ENCODE measurements at places on chromosomes 1 and 21.

DNA sequence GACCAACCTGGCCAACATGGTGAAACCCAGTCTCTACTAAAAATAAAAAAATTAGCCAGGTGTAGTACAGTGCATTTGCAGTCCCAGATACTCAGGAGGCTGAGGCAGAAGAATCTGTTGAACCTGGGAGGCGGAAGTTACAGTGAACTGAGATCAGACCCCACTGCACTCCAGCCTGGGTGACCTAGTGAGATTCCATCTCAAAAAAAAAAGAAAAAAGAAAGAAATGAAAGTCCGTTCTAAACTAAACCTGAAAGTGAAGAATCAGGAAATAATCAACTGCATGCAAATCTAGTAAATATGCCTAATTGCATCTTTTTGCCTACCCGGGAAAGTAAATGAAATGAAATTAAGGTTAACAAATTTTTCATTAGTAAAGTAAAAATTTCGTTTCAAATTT lies 99.6 kb downstream of the ZZZ3 start:
- no peak for DNase-seq

DNA sequence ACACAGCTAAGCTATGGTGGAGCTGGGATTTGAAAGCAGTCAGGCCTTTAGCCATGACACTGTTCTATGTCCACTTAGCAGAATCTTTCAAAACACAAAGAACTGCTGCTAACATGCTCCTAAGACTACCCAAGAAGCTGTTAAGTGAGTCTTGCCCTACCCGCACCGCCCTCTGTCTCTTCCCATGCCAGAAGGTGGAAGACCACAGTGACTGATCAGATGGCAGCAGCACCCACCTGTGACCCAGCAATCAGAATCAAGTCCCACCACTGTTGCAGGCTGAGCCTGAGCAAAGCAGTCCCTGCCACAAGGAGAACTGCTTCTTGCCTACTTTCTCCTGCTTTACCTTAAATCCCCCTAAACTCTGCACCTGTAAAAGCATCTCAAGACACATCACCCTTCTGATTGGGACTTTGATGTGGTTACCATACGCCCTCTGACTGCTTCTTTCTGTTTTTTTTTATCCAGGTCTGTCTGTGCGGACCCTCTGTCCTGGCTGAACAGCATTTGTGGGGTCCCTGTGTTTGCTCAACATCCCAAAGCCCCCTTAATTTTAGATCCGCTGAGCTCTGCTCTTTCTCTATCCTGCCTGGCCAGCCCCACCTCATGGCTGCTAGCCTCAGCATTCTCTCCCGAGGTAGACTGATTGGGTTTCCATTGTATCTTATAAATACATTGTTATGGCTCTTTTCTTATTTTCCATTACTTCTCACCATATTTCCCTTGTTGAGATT lies 16.0 kb downstream of the IRF2BP2 start:
- DNase-seq: no peak

DNA sequence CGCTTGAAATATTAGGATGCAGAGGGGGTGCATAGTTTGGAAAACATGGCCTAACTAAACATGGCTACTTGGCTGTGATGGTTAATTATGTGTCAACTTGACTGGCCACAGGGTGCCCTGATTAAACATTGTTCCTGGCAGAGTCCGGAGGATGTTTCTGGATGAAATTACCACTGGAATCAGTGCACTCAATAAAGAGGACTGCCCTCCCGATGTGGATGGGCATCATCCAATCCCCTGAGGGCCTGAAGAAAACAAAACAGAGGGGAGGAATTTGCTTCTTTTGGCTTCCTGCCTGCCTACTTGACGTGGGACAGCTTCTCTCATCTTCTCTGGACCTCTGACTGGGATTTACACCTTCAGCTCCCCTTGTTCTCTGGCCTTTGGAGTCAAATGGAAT lies 79.1 kb upstream of the KCNE2 start:
- DNase-seq: no peak

DNA sequence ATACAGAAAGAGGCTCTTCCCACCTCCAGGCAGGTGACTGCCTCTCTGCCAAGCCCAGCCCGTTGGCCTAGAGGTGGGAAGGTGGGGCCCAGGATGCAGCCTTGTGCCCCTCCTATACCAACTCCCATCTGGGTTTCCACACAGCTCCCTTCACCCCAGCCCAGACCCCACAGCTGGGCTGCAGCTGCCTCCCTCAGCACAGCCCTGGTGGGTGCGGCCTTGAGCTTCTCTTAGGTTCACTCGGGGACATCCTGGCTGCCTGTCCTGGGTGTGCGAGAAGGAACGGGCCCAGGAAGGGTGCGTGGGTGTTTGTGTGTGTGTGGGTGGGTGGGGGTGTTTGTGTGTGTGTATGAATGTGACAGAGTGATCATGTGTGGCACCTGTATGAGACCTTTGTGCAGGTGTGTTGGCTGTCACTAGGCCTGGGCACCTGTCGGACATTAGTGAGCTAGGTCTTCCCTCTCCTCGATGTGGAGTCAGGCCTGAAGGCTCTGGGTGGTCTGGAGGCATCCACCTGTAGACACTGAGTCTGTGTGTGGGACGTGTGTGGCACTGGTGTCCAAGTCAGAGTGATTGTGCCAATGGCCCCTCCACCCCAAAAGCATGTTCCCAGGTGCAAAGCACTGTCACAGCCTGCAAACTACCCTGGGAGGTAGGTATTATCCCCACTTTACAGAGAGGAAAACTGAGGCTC lies 30.7 kb downstream of the FOXO6 start:
- DNase-seq: no peak

DNA sequence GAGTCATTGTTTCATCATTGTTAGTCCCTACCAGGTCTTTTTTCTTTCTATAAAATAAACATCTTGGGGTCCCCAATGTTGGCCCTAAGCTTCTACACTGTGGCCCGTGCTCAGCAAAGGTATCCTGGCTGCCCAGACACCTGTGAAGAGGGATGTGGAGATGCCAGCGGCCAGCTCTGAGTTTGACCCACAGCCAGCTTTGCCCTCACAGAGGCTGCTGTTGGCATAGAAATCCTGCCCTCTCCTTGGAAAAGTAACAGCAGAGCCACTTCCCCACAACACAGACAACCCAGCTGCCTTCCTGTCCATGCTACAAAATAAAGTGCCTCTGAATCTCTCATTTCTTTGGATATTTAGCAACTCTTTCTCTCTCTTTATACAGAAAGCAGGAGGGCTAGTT lies 6.0 kb downstream of the TRIM62 start:
- DNase-seq: no peak

DNA sequence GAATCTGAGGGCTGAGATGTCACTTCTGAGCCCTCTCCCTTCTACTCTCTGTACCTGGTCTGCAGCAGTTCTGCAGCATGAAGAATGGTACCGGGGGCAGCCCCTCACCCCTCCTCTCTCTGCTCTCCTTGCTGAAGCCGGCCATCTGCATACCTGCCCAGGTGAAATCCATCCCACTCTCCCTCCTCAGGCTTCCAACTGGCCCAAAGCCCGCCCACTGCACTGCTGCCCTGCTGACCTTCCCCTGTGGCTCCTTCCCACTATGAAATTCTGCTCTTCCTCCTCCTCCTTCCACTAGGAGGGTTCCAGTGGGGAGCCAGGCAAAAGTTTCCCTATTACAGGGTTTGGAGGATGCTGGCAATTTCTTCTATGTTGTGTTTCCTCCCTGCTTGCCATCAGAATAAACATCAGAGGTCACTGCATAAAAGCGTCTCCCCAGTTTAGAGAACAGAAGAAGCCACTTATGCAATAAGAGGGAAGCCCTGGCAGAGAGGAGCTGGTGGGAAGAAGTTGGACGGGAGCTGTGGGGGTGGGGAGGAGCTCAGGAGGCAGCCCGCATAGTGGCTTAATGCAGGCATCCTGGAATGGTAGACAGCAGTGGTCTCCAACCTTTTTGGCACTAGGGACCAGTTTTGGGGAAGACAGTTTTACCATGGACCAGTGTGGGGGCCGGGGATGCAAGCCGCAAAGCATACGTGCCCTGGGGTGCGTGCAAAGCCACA lies 30.3 kb downstream of the TMCO4 start:
- no peak for DNase-seq

- DNase-seq: no peak
Measured at GRCh38 chr1:235960809-235961208, 94.1 kb upstream of the LYST start.

DNA sequence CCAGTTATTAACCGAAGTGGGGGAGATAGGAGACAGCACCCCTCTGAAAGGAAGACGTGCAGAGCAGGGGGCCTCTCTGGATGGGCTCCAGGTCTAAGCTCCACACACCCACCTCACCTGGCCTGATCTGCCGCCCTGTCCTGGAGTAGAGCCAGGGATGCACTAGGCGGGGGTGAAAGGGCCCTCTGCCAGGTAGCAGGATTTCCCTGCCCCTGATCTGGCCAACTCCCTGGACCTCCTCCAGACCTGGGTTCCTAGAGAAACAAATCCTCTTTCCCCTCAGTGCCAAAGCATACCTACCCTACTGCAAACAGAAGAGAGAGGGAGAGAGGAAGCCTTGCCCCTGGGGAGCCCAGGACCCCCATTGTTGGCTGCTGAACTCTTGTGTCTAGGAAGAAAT lies 2.0 kb downstream of the CRABP2 start:
- DNase-seq: no peak

GRCh38 chr1:84719543-84720217 lies 29.4 kb upstream of the SSX2IP start:
- no peak for DNase-seq

DNA sequence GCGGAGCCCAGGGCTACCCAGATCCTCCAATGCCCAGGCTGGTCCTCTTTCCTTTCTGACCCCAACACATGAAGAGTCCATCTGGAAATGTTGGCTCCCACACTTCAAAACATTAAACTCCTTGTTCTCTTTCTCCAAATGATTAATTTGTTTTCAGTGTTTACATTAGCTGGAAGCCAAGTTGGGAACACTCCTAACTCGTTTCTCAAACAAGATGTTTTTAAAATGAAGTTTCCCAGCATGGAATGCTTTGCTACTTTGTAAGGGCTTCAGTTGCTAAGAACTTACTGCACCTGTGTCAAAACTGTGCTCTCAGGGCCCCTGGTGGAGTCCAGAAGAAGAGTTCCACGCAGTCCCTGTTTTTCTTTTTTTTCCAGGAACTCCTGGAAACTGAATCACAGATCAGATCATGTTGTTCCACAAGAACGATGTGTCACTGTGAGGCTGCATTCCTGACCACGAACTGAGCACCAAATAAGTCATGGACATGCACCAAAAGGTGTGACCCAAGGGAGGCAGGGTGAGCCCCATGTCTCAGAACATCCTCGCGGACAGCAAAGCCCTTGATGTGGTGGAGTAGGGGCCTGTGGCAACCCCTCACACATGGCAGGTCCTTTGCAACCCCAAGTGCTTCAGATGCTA lies 257.3 kb downstream of the KCNJ6 start:
- DNase-seq: no peak

- DNase-seq: no peak
Measured at GRCh38 chr21:14361958-14362357, 21.0 kb downstream of the HSPA13 start.

GRCh38 chr21:38806153-38806941 lies 618 bp downstream of the ETS2 start:
- DNase-seq: peak; percentile 35

GRCh38 chr1:234307726-234308125 lies 65.5 kb upstream of the COA6 start:
- DNase-seq: no peak

DNA sequence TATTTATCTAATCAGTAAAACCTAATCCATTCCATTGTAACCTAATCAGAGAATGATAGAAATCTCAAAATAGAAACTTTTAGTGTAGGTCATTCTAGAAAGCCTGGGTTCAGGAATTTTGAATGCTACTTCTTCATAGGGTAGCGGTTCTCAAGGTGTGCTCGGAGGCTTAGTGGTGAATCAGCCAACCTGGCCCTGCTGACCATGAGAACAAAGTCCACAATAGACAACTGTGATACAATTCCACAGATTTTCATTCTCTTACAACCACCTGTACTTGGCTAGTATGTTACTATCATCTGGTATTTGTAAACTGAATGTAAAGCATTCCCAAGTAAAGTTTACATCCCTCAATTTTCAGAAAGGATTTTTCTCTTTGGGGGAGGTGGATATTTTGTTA lies 7.5 kb upstream of the PUM1 start:
- peak; percentile 29 for DNase-seq

GRCh38 chr1:192654120-192654519 lies 18.2 kb downstream of the RGS13 start:
- DNase-seq: no peak

GRCh38 chr1:160731990-160732389 lies 7.1 kb upstream of the SLAMF7 start:
- DNase-seq: no peak

DNA sequence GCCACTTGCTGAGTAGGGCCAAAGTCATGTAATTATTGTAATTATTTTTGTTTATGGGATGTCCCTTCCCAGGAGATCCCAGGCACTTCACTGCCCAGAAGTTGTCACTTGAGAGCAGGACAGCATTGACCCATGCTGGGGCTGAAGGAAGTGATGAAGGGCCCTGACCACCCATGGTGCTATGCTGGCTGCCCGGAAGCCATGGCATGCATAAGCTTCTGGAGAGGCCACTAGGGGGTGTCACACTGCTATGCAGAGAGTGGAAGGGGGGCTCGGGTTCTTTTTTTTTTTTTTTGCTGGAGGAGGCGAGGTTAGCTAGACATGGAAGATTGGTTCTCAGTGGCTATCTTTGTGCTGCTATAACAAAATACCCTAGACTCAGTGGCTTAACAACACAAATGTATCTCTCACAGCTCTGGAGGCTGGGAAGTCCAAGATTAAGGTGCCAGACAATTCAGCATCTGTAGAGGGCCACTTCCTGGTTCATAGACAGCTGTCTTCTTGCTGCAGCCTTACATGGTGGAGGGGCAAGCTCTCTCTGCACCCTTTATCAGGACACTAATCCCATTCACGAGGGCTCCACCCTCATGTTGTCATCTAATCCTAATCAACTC lies 84.9 kb downstream of the CNIH3 start:
- peak; percentile 28 for DNase-seq

- peak; percentile 71 for DNase-seq
Measured at GRCh38 chr1:228860911-228861831, 125.9 kb downstream of the RHOU start.

- DNase-seq: no peak
Measured at GRCh38 chr1:182851825-182852224, 12.7 kb downstream of the DHX9 start.

DNA sequence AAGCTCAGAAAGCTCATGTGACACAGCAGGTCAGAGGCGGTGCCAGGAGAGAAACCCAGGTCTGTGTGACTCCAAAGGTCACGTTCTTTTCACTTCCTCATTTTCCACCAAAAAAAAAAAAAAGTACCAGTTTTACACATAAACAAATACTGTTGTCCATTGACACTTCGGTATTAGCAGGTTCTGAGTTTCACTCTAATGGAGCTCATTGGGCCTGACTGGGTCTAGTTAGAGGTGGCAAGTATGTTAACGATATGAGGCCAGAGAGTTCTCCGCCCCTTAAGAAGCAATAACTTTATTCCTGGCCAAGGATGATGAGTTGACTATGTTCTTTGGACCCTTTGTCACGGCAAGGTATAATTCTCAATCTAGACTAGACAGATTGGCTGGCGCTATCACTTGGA lies 30.0 kb upstream of the SDE2 start:
- DNase-seq: peak; percentile 45

GRCh38 chr1:152191260-152191659 lies 32.2 kb upstream of the RPTN start:
- no peak for DNase-seq

- DNase-seq: peak; percentile 44
Measured at GRCh38 chr1:224542783-224543440, 73.2 kb upstream of the CNIH3 start.

- DNase-seq: no peak
Measured at GRCh38 chr1:82783044-82783443, 982.3 kb downstream of the ADGRL2 start.

GRCh38 chr21:19842601-19843000 lies 1155.6 kb upstream of the NCAM2 start:
- no peak for DNase-seq
